ENCODE measurements at places on chromosomes 7 and 10.

DNA sequence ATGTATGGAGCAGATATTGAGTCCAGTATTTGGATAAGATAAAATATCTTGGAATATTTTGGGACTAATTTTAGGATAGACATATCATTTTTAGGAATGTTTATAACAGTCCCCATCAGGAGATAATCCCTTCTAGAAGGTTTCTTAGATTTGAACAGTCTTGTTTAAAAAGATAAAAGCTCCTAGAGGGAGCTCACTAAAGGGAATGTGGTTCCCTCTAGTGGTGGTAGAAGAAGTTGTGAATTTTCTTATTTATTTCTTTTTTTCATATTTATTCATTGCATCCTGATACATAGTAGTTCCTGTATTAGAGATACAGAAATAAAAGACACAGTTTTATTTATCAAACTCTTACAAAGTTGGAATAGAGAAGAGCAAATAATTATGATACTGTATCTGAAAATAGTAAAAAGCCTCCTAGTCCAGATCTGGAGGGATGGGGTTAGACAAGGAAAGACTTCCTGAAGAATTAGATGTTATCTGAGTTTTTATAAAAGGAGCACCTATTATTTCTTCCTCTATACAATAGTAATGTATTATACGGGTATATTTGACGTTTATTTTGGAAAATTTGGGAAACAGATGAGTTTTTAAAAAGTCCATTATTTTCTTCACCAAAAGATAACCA lies 24.5 kb upstream of the KLF14 start:
- no peak for DNase-seq

- DNase-seq = no peak
Observed at GRCh38 chr7:94374721-94375566, 19.8 kb upstream of the COL1A2 start.

DNA sequence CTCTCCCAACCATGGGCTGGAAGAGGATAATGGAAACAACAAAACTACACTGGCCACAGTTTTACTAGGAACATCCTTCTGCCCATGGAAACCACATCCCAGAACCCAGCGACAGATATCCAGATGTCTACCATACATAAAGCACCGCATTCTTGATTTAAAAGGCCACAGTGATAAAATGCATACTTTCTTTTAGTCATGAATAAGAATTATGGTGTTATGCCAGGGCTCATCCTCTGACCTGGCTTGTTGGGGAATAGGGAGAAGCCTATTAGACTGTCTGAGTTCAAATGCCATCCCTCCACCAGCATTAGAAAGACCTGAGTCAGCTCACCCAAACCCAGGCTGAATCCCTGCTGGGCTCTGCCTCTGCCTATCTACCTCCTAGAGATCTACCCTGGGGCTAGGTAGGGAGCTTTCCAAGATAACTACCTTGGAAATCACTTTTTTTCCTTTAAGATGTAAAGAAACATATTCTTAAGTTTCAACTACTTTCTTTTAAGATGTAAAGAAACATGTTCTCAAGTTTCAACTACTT lies 5.2 kb downstream of the ABCA13 start:
- no peak for DNase-seq

DNA sequence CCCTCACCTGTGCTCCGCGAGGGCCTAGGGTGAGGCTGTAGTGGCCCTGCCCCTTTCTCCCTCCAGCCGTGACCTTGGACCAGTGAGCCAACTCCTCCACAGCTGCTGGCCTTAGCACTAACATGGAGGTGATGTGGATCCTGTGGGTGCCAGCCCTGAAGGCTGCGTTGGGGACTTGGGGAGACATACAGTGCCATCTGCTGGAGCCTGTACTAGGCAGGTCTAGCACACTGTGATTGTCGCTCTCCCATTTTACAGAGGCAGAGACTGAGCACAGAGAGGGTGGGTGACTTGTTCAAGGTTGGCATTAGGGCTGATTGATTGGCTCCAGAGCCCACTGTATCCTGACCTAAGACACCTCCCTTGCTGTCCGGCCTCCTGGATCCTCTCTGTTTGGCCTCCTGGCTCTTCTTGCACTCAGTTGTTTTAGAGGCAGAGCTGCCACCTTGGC lies 37.6 kb downstream of the PRF1 start:
- DNase-seq = peak; percentile 29

DNA sequence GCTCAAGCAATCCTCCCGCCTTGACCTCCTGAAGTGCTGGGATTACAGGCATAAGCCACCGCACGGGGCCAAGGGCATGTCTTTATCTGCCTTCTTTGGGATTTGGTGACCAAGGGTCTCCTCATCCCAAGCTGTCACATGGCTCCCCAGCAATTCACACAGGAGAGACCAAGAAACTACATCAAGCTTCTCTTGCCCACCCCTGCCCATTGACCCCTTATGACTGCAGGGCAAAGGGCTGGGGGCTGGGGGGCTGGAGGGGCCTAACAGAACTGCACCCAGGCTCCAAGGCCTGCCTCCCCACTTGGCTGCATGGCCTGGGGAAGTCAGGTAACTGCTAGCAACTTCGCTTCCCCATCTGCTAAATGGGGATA lies 137.1 kb downstream of the SH3PXD2A start:
- DNase-seq = no peak

DNA sequence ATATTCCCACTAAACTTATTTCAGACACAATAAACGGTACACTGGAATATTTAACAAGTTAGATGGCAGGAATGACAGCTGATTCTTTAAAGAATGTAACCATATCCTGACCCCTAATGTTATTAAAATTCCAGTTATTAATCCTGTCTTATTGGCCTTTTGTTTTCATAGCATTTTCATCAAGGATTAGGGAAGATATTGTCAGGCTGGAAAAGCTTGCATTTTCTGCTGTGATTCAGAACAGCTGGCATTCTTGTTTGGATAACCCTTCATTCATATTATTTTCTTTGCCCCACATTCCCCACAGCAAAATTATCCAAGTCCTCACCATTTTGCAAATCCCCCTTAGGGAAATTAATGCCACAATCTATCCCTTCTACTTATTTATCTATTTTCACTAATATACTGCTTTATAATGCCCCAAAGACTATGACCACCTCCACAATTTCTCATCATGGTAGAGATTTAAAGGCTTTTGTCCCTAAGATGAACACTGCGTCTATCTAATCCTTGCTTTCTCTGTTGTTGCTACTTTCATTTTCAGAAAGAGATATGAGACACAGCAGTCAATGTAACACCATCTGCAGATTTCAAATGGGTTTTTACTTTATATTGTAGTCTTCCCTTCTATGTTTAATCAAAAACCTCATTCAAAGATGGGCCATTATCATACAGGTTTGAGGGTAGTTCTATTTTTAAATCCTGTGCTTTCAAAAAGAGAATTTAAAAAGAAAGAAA lies 475.1 kb downstream of the PARD3 start:
- DNase-seq = no peak

DNA sequence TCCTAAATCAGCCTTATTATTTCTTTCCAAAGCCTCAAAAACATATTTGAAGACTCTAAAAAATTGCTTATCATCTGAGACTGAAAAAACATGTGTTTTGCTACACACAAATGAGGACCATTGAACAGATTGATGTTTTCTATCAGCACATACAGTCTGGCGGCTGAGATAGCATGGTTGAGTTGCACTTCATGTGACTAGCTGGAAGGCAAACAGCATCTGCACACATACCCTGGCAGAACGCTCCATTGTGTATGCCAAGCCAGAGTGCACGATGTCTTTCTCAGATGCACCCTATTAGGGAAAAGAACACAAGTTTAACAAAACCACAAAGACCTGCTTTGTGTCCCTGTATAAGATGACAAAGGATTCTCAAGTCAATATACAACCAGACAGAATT lies 33.0 kb downstream of the FAM25A start:
- DNase-seq = no peak

GRCh38 chr7:156612930-156613329 lies 27.6 kb upstream of the RNF32 start:
- DNase-seq = peak; percentile 89

GRCh38 chr7:85065306-85065705 lies 121.5 kb downstream of the SEMA3D start:
- no peak for DNase-seq

DNA sequence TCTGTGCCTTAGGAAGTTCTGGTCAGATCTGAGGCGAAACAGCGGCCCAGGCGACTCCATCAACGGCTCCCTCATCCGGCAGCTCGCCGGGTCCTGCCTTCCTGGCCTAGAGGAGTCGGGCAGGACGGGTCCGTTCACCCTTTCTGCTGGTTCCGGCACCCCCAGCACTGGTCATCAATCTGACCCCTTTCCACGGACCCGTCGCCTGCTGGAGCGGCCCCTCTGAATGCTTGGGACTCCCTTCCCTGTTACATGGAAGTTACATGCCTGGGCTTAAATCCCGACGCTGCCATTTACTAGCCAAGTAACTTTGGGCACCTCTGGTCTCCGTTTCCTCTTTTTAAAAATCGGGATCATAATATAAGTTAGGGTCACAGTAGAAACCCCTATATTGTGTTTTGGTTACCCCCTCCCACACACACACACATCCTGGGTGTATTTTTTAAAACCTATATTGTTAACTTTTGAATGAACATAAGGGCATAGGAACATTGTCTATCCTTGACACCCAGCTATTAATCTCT lies 607 bp upstream of the GGCT start:
- no peak for DNase-seq

- DNase-seq = no peak
Observed at GRCh38 chr7:11120068-11120664, 146.5 kb downstream of the PHF14 start.

DNA sequence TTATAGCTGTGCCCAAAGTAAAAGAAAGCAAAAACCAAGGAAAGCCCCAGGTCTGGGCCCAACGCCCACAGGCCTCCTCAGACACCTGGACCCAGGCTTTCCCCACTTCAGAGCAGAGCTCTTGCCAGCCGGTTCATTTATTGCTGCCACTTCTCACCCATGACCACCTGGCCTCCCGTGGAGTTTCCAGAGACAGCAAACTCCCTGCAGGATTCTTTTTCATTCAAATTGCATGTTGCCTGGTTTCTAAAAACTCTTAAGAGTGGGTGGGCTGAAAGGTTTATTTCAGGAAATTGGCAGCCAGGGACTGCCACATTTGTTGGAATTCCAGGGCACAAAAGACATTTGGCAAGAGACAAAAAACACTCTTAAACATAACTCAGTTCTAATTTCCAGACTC lies 4.7 kb downstream of the VOPP1 start:
- DNase-seq = no peak

- no peak for DNase-seq
Observed at GRCh38 chr10:131000743-131001142, 310.8 kb downstream of the TCERG1L start.

- DNase-seq = no peak
Observed at GRCh38 chr10:33215154-33215553, 119.3 kb downstream of the NRP1 start.

- DNase-seq = no peak
Observed at GRCh38 chr10:104608091-104608828, 32.8 kb upstream of the SORCS3 start.

- DNase-seq = no peak
Observed at GRCh38 chr7:38584443-38585210, 46.5 kb downstream of the AMPH start.

DNA sequence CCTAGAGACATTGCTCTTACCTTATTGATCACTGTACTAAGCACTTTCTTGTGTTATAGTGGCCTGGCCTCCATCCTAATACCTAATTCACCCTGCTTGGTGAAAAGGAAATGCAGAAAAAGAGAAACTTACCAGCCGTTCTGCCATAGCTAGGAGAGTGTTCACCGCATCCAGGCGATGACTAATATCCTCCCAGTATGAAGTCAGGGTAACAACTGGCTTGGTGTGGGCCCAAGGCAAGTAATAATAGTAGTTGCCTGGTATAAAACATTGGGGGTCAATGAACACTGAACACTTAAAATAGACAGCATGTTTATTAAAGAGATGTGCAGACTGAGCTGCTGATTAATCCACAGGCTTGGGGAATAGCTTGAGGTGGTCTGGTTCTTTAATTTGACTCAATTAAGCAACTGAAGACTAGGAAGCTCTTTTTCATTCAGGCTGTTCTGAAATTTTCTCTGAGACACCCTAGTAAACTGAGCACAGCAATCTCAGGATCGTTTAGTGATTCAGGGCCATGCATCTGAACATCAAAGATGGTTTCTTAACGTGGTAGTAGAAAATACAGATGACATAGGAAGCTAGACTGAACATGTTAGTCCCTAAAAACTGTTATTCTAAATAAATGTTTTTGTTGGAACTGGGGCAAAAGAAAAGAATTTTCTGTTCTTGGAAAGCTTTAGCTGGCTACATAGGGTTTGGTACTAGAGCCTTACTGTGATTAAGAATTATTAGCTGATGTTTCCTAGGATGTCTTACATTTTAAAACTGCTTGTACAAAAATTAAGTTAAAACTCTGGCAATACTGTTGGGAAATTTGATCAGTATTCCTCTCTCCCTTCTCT lies 102.2 kb downstream of the MYOF start:
- DNase-seq = peak; percentile 52

- no peak for DNase-seq
Observed at GRCh38 chr7:151088019-151088855, 2.0 kb downstream of the AGAP3 start.

DNA sequence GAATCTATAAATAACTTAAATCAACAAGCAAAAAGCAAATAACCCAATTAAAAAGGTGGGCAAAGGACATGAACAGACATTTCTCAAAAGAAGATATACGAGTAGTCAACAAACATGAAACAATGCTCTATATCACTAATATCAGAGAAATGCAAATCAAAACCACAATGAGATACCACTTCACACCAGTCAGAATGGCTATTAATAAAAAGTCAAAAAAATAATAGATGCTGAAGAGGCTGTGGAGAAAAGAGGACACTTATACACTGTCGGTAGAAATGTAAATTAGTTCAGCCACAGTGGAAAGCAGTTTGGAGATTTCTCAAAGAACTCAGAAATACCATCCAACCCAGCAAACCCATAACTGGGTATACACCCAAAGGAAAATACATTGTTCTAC lies 70.6 kb downstream of the CTTNBP2 start:
- DNase-seq = no peak

GRCh38 chr7:36129048-36129534 lies 24.0 kb upstream of the EEPD1 start:
- DNase-seq = no peak

DNA sequence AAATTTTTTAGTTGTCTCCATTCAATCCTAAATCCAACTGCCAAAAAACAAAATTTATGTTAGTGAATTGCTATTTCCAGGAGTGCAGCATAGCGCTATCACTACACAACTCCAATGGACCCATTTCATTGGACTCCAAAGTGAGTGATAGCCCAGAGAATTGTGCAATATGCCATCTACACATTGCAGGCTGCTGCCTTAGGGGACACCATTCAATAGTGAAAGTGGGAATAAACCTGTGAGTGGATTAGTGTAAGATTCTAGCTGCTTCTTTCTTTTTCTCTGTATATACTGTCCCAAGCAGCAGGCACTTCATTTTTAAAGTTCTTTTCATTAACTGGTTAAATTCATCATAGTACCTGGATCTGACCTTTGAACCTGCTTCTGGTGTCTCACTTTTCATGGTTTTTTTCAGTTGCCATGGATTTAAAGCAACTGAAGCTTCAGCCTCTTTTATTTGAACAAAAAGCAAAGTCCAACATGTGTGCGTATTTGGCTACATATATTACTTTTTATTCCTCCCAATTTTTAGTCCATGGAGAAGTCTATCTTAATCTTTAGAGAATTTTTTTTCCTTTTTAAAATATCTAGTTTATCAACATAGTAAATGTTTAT lies 97.3 kb downstream of the DGKB start:
- no peak for DNase-seq

GRCh38 chr10:120749856-120750566 lies 101.2 kb upstream of the WDR11 start:
- no peak for DNase-seq
